CD8-positive, alpha-beta memory T cell (primary cell): ENCODE measurements at places on chromosomes 12 and 14.

DNA sequence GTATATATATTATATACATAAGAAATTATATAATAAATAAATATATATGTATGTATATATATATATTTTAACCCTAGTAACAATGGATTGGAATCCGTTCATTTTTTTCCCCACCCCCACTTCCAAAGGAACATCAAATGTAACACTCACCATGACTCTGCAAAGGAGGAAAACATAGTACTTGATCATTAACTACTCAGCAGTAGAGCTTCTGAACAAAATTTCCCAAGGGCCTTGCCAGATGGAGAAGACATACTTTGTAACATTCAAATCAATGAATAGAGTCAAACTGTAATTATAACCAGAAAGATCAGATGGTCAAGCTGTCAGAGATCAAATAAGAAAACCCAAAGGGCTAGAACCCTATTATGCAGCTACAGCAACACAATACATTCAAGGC, 126.0 kb upstream of the CNTN1 start:
- DNase-seq = no peak
- no peak overlapping the region for H3K27ac ChIP-seq
- H3K27me3 ChIP-seq = no peaks in the 10 kb centered on the region
- H3K4me1 ChIP-seq = no peaks in the 10 kb centered on the region
- H3K4me3 ChIP-seq = no peak overlapping the region
- H3K36me3 ChIP-seq = no peaks in the 10 kb centered on the region

DNA sequence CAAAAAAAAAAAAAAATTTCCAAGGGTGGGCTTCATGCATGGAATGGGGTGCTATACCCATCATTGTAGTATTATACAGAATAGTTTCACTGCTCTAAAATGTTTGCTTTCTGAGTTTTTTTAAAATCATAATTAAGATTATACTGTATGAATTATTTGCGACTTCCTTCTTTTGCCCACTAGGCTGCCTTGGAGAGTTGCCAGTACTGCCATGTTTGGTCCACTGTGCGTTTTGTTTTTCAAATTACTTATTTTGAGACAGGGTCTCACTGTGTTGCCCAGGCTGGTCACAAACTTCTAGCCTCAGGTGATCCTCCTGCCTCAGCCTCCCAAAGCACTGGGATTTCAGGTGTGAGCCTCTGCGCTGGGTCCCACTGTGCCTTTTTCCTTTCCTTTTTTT, 19.9 kb downstream of the PLBD2 start:
- DNase-seq = no peak
- no peaks in the 10 kb centered on the region for H3K36me3 ChIP-seq
- no peak overlapping the region for H3K4me3 ChIP-seq
- H3K27ac ChIP-seq = no peak overlapping the region
- H3K4me1 ChIP-seq = no peaks in the 10 kb centered on the region

DNA sequence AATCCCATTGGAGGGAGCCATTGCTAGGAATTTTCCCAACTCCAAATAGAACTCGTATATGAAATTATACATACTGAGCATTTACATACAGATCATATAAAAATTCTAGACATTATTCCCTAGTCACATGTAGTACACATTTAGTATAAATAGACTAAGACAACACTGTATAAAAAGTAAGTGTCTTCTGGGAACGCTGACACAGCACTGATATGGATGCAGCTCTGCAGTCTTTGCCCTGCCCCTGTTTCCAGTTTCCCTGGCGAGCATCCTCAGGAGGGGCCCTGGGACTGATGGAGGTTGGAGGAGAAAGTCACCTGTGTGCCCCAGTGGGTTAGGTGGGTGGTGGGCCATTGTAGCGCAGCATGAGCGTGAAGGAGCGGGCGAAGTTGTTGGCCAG, 97.8 kb upstream of the CLMN start:
- peaks cover 30% of the 10 kb centered on the region for H3K36me3 ChIP-seq
- H3K27ac ChIP-seq = no peak overlapping the region
- DNase-seq = no peak
- no peaks in the 10 kb centered on the region for H3K27me3 ChIP-seq
- no peak overlapping the region for H3K4me3 ChIP-seq

DNA sequence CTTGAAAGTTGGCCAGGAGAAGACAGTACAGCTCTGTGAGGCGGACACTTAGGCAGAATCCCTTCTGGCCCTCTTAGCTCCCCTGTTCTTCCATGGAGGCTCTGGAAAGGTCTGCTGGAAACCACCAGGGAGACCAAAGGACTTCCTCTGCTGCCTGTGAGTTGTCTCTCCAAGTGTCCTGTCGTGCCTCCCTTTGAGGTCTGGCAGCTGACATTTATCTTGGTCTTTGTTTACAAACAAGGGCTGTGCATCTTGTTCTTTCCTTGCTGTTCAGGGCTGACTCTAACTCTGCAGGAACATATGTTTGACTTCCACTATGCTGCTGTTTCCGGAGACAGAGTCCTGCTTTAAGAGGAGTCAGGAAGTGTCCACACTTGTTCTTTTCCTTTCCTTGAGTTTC, 159.9 kb upstream of the FRMD6 start:
- DNase-seq = no peak
- H3K36me3 ChIP-seq = no peaks in the 10 kb centered on the region
- no peak overlapping the region for H3K4me3 ChIP-seq
- H3K27me3 ChIP-seq = no peaks in the 10 kb centered on the region
- H3K27ac ChIP-seq = no peak overlapping the region
